ENCODE measurements at places on chromosomes 5 and 9.

DNA sequence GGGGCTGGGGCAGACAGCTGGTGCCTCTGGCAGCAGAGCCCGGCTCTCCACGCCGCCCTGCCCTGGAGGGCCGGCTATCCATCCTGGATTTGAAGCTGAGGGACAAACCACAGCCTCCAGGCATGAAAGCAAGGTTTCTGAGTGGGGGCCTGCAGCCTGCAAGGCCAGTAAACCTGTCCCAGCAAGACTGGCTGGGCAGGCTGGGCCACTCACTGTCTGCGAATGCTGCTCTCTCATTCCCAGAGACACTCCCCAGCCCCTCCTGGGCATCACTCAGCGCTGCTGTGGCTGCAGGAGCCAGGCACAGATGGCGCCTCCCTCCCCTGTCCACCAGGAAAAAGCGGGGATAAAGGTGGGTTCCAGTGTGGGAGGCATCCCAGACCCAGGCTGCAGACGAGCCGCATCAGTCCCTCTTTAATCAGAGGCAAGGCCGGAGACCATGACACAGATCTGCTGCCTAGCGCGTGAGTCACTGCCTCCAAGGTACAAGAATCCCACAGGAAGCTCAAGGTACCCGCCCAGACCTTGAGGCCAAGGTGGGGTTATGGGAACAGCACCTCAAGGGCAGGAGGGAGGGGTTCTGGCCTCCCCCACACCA is 118.0 kb downstream of the VAV2 start:
- DNase-seq, result no peak

DNA sequence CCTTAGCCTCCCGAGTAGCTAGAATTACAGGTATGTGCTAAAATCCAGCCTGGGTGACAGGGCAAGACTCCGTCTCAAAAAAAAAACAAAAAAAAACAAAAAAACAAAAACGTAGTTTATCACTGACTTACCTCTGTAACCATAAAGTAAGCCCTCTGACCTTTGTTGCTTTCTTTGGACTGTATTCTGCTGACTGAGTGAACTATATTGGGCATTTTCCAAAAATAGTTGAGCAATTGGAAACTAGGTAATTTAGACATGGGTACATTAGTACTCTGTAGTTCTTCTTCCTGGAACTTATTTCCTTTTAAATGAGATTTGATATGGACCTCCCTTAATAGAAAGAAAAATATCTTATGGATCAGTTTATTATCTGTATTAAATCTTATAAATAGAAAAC is 66.6 kb downstream of the ANKHD1 start:
- no peak for DNase-seq

GRCh38 chr5:61409568-61409967 is 77.5 kb downstream of the ZSWIM6 start:
- DNase-seq, result no peak

- no peak for DNase-seq
Measured at GRCh38 chr9:137192859-137193258, 4.4 kb downstream of the SSNA1 start.

- DNase-seq, result no peak
Measured at GRCh38 chr5:173198049-173198448, 37.0 kb downstream of the NKX2-5 start.

- DNase-seq, result no peak
Measured at GRCh38 chr9:105539452-105539851, 18.5 kb upstream of the FKTN start.

GRCh38 chr9:126681336-126681735 is 67.6 kb downstream of the LMX1B start:
- no peak for DNase-seq

DNA sequence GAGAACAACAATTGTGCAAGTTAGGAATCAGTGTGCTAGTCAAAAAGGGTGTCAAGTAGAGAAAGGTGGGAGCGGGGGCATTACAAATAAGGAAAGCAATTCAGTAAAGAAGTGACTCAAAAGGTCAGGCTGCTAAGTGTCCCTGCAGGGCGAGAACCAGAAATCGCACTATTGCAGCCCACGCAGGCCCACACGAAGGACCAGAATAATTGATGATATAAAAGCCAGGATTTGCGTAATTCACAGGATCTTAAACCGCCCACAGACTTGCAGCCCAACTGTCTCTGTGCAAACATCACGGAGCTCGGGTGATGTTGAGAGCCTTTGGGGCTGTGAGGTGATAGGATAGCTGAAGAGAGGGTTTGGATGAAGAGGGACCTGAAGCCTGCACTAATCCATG is 349.0 kb downstream of the BRINP1 start:
- no peak for DNase-seq

DNA sequence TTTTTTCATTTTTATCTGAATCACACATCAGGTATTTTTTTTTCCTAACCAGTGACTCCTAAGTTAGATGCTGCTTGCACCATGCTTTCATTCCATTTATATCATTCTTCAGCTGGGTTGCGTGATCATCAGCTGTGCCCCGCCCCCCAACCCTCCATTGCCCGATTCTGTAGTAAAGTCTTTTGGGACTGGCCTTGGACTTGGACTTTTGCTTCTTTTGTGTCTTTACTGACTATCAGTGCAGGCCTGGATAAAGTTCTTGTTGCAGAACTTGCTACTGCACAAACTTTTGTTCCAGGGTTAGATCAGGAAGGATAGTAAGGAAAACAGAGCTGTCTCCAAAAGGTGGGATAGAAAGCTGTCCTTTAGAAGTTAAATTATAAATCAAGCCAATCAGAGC is 38.5 kb downstream of the SLC22A5 start:
- DNase-seq, result no peak

DNA sequence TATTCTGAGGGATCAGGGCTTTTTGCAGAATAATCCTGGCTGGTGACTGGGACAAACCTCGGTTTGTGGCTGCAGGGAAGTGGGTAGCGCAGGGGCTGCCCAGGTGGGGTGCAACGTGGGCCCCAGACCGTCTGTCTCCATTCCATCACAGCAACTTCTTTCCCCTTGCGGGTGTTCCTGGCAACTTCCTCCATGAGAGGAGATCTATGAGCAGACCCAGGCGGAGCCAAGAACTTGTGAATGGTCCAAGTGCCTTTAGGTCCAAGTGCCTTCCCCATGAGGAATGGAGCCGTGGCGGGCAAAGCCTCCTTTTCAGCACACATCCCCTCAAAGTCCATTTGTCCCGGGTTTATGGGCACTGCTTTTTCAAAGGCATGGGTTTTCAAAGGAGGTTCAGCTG is 136.5 kb downstream of the PHF2 start:
- DNase-seq, result no peak

DNA sequence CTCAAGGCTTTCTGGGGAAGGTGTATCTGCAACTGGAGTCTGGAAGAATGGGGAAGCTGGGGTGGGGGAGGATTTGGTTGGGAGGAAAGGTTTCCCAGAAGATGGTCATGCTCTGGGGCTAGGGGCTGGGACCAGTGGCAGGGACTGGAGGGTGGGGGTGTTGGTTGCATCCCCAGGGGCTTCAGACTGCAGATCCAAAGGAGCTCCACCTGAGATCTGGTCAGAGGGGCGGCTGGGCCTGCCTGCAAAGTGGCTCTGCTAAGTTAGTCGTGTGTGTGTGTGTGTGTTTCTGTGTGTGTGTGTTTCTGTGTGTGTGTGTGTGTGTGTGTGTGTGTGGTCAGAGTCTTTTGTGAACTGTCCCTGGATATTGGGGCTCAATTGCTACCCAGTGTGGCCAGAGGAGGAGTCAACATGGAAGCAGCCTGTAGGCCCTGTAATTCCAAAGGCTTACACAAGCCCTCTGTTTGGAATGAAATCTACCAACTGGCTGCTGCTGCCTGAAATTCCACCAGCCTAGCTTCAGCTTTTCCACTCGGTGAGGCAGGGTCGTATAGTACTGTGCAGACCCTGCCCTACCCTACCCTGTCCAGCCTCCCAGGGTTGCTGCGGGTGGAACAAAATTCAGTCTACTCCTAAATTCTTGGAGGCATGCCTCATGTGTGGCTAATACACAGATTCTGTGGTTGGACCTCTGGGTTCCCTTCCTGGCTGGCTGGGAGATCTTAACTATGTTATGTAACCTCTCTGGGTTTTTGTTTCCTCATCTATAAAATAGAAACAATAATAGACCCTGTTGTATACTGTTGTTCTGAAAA is 12.5 kb upstream of the SYNPO start:
- no peak for DNase-seq

- no peak for DNase-seq
Measured at GRCh38 chr5:135609981-135610380, 31.2 kb upstream of the CXCL14 start.

DNA sequence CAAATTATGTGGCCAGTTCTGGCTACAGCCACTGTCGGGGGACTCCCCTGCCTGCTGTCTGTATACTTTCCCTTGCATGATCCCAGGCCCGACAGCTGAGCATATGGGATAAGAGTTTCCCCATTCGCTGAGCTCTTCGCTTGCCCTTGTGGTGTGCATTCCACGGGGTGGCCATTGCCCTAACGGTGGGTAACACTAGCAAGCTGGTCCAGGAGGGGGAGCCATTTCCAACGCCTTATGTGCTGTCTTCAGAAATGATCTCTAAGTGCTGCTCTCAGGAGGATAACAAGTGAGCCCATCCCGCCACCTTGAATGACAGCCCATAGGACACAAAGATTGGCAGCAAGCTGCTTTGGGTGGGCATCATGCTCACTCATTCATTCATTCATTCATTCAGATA is 190.9 kb downstream of the FSTL4 start:
- no peak for DNase-seq

- no peak for DNase-seq
Measured at GRCh38 chr5:14793851-14794250, 77.7 kb downstream of the ANKH start.

DNA sequence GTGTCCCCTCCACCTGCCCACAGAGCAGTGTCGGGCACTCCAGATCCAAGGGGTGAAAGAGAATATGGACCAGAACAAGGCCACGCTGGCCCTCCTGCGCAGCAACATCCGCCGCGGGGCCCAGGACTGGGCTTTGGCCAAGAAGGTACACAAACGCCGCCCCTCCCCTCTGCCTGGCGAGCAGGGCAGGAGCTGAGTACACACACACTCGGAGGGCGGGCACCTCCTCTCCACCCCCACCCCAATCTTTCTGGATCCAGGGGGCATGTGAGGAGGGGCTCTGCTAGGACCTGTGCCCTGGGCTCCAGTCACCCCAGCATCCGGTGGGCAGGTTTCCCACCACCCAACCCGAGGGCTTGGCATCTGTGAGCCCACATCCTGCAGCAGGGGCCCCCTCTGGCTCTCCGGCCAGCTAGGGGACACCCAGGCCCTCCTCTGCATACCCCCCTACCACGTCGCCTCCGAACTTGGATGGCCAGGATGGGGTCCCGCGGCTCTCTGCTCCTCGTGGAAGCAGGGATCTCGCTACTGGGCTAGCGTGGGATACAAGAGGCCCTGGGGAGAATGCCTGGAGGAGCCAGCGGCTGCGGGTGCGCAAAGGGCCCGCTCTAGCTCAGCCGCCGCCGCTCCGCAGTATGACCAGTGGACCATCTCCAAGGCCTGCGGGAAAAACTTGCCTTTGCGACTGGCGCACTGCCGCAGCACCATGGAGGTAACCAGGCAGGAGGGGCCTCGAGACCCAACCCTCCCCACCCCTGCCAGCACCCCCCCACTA is 3.1 kb downstream of the CCDC183 start:
- DNase-seq, result no peak

DNA sequence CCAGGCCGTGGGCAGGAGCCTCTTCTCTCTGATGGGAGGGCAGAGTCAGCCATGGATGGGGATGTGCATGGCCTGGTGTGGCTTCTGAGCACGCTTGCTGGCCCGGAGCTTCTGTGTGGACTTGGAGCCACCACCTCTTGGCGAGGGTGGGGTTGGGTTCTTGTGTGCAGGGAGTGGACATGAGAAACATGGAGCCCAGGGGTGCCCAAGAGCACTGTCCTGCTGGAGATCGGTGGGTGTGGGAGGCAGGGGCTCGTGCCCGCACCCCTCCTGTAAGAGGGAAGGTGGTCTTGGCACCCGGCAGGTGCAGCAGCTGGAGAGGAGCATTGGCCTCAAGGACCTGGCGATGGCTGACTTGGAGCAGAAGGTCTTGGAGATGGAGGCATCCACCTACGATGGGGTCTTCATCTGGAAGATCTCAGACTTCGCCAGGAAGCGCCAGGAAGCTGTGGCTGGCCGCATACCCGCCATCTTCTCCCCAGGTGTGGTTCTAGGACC is 23.8 kb downstream of the FBXW5 start:
- no peak for DNase-seq

GRCh38 chr5:148416921-148417320 is 33.2 kb downstream of the FBXO38 start:
- DNase-seq, result no peak
